ENCODE measurements at places on chromosomes 11 and 22.

DNA sequence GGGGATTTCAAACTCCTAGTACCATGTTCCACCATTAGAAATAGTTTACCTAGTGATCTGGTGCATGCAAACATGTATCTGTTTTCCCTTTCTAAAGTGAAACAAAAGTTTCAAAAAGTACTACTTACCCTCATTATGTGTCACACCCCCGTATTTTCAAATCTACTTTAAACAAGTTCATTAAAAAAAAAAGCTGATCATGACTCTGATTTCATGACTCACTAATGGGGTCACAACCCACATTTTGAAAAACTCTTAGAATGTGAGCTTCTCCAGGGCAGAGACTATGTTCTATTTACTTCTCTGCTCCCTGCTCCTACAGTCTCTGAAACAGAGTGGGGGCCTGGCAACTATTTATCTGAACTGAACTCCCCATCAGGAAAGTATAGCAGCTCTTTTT is 18.2 kb downstream of the CHRM1 start:
- no peak for DNase-seq

DNA sequence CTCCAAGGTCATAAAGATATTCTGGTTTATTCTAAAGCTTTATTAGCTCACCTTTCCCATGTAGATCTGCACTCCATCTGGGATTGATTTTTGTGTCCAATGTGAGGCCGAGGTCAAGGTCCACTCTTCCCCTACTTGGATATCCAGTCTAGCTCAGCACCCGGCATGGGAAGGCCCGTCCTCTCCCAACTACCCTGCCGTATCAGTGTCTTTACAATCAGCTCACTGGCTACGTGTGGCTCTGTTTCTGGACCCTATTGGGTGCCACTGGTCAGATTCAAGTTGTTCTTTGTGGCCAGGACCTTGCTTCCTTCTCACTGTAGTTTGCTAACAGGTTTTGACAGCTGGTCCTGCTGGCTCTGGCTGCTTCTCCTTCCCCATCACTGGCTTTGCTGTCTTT is 30.9 kb downstream of the KCNQ1OT1 start:
- DNase-seq, result no peak

- DNase-seq, result no peak
These were observed 530.3 kb downstream of the BRD1 start for GRCh38 chr22:49297286-49297870.

DNA sequence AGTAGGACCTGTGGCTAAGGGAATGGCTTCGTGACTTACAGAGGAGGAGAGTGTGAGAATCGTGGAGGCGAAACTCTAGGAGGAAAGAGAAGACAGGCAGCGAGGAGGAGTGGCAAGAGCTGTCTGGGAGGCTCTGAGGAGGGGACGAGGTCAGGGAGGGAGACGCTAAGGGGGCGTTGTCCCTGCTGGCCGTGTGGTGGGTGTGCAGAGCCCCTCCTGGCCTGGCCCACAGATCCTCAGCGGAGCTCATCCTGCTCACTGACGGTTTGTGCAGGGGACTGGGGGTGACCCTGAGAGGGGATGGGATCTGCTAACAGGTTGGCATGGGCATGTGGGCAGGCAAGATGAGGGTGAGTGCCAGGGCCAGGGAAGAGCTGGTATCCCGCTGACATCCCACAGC is 56.5 kb upstream of the PRR5 start:
- no peak for DNase-seq

DNA sequence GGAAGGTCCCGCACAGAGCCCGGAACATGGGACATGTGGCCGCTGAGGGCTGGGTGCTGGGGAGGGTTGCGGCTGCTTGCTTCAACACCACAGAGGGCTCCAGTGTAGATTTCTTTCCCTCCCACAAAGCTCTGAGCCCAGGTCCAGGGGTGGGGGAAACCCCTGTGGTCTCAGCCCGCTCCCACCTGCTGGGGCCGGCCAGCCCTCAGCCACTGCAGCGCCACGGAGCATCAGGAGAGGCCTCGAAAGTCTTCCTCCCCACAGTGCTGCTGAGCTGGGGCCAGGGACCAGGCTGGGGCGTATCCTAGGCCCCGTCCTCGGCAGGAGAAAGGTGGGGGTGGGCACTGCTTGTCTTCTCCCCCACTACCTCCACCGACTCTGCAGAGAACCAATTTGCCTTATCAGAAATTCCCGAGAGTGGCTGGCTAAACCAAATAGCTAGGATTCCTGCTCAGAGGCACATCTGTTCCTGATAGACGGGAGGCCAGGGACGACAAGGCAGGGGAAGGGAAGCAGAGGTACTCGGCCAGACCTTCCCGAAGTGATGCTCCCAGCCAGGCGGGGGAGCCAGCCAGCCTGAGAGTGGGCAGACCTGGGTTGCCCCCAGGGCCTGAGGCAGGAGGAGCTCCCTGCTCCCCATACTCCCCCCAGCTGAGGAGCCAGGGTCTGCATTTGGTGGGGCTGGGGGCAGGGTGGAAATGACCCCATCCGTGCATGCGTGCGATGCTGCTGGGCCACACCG is 18.7 kb downstream of the IGF2 start:
- DNase-seq, result no peak

DNA sequence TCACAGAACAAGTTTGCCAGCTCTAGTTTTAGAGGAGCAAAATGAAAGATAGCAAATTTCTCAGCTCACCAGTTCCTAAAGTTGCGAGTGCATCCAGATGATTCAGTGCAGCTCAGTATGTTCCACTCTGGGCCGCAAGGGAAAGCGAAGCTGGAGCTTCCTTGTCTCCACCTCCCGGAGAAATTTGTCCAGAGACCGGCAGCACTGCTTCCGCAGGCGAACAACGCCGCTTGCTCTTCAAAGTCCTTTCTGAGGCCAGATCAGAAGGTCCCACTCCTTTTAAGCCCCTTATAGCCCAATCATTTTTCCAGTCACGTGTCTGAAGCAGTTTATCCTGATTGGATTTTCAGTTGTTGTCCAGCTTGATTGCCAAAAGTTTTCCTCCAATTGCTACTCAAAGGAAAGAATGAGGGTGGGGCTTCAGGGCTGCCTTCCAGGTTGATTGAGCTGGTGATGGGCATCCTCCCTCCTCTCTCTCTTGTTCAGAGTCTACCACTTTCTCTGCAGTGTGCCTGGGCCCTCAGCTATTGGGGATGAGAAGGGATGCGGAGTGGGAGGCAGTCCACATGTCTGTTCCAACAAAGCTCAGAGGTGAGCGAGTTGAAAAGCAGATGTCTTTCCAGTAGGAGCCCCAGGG is at the start of gene ZNF280A:
Gene ZNF280A, minus strand, starts transcription at position 251 of the 637 bp plus-strand sequence. CDS start 4,640 bp downstream, outside the sequence.
- no peak for DNase-seq

Measured in activated T-cell treated with anti-CD3 and anti-CD28 coated beads for 24 hours (primary cell).